ENCODE measurements at places on chromosomes 4 and X.

GRCh38 chr4:154467886-154468285 lies 23.7 kb downstream of the DCHS2 start:
- no peak for DNase-seq

DNA sequence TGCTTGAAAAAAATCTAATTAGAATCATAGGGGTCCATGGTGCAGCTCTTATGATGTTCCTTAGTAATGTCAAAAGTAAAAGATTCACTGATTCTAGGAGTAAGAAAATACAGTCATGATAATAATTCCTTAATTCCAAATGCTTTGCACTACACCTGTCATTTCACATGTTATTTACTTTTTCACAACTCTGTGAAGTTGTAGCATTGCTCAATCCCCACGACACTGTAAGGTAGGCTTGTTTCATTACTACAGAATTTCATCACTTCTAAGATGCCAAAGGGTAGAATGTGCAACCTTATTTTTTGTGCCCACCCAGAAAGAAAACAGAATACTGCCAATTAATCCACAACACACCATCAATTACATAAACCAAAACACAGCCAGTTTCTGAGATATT lies 46.1 kb upstream of the LNX1 start:
- no peak for DNase-seq

DNA sequence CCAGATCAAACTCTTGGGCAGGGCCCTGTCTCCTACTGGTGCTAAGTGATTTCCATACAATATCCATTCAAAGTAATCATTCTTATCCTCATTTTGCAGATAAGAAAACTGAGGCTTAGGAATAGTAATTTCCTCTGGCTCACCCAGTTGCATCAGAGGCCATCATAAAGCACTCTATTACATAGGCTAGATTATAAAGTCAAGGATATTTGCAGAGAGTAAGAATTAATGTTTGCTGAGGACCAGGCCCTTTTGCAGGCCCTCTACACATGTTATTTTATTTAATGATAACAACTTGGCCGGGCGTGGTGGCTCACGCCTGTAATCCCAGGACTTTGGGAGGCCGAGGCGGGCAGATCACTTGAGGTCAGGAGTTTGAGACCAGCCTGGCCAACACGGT lies 316.8 kb downstream of the ZNF674 start:
- no peak for DNase-seq

DNA sequence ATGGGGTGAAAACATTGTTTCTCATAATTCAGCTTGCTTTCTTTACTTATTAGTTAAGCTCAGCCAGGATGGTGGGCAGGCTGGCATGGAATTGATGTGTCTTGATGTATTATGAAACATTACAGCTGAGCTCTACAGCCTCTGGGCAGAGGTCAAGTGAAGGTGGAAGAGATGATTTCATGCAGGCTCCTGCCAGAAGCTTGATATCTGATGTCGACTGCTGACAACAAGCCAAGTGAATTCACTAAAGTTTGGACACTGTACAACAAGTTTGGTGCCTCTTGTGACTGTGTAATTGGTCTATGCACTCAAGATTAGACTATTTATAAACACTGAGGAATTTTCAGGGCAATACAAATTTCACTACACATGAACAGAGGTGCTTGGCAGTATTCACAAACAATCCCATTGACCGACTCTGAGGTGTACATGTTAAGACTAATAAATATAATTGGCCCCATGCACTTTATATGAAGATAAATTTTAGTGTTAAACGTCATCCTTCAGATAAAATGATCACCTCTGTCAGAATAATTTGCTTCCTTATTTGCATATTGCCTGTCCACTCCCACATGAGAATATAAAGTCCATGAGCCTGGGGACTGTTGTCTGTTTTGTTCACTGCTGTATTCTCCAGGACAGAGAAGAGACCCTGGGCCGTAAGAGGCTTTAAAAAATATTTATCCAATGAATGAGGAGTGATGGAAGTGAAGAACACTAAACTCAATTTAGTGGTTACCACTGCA lies 612.2 kb downstream of the IQCM start:
- no peak for DNase-seq

GRCh38 chrX:10197279-10198210 lies 40.8 kb downstream of the CLCN4 start:
- no peak for DNase-seq

Data from stimulated activated CD8-positive, alpha-beta memory T cell treated with anti-CD3 and anti-CD28 coated beads, Interleukin-15, amount 100 ng/mL, for 48 hours (primary cell).